Activated CD4-positive, alpha-beta memory T cell treated with anti-CD3 and anti-CD28 coated beads, Interleukin-2, amount 10 ng/mL, durations not matched to agents 7 days and 5 days (primary cell): ENCODE measurements at places on chromosomes 2 and 18.

DNA sequence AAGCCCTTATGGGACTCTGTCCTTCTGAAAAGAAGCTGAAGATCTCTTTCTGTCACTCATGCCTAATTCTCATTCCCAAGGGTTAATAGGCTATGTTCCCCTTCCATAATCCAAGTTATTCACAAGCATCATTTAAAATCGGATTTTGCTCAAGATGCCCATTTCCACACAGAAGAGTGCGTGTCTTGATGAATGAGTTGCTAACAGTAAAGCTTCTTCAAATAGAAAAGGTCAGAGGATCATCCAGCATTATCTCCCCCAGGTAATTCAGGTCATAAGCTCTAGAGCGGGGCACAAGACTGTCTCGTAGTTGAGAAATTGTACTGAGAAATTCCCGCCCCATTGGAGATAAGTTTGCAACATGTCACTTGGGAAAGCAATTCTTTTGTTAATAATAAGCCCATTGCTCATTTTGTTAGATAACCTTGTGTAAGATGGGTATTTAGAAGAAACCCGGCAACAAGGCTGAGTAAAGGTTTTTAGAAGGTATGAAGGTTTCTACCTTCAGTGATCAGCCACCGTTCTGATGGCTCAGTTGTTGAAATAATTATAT lies 290.7 kb upstream of the EPAS1 start:
- H3K36me3 ChIP-seq = peaks cover 3% of the 10 kb centered on the region
- H3K27me3 ChIP-seq = no peaks in the 10 kb centered on the region
- peaks cover 19% of the 10 kb centered on the region for H3K4me1 ChIP-seq

DNA sequence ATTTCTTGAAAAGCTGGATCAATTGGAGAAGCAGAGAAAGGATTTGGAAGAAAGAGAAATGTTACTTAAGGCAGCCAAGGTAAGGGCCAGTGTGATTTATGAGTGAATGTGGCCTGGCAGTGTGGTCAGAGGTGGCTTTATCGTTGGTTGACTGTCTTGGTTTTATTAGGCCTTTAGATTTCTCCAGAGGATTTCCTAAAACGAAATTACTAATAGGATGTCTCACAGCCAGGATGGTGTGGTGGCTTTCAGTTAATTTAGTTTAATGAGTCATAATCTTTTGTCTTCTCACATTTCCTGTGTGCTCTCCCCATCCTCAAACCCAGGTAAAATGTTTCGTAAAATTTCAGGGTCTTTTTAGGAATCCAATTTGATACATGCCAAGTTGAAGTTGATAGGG lies 100.8 kb downstream of the TAF4B start:
- H3K4me1 ChIP-seq = no peaks in the 10 kb centered on the region
- H3K27ac ChIP-seq = no peak overlapping the region
- no peak overlapping the region for H3K4me3 ChIP-seq
- no peaks in the 10 kb centered on the region for H3K27me3 ChIP-seq
- H3K36me3 ChIP-seq = peaks cover 4% of the 10 kb centered on the region

DNA sequence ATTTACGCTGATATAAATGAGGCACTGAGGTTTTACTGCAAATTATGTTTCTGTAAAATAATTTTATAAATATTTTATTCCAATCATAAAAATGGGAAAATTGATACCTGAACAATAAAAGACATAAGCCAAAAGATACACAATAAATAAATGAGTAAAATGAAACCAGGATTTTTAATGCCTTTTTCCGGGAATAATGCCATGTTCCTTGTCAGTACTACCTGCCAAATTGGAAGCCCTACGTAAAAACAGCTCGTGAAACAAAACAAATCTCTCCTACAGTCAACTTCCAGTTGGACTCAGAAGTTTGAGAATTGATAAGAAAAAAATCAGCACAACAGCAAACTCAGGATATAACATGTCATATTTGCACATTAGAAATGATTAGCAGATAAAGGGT lies 18.0 kb downstream of the GALNT3 start:
- H3K27ac ChIP-seq = no peak overlapping the region
- H3K27me3 ChIP-seq = no peaks in the 10 kb centered on the region
- H3K4me1 ChIP-seq = peaks cover 23% of the 10 kb centered on the region
- peaks cover 62% of the 10 kb centered on the region for H3K36me3 ChIP-seq

DNA sequence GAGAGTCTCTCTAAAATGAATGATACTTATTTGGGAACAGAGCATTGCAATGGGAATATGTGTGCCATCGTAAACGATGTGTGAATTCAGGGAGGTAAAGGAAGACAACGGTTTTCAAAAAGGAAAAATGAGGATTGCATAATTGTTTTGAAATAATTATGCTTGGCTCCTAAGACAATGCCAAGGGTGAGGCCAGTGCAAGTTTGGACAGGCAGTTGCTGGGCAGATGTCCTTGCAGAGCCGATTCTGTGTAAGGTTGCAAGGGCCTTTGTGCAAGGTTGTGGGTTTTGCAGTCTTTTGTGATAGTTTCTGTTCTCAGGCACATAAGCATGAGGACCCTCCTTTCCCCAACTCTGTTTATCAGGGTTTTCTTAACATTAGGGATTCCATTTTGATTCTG lies 70.0 kb upstream of the ZNF236 start:
- DNase-seq = no peak
- H3K4me1 ChIP-seq = no peaks in the 10 kb centered on the region
- no peak overlapping the region for H3K27ac ChIP-seq
- peaks cover 12% of the 10 kb centered on the region for H3K27me3 ChIP-seq
- H3K4me3 ChIP-seq = no peak overlapping the region
- H3K36me3 ChIP-seq = peaks cover 8% of the 10 kb centered on the region

DNA sequence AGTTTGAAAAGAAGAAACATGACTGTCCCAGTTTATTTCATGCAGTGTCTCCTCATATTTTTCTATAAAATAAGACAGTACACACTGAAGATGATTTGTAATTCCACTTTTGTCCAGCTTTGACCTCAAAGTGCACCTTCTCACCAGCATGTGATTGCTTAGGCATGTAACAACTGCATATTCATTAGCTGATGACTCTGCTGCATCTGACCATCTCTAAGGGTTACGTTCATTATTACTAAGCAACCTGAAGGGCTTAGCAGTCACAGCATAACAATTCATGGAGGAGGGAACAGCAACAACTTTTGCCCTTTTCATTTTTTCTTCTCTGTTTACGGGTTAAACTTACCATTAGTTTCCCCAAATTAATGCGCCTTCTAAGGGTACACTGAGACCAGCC lies 330.6 kb upstream of the PIK3C3 start:
- H3K4me1 ChIP-seq = no peaks in the 10 kb centered on the region
- no peaks in the 10 kb centered on the region for H3K36me3 ChIP-seq

DNA sequence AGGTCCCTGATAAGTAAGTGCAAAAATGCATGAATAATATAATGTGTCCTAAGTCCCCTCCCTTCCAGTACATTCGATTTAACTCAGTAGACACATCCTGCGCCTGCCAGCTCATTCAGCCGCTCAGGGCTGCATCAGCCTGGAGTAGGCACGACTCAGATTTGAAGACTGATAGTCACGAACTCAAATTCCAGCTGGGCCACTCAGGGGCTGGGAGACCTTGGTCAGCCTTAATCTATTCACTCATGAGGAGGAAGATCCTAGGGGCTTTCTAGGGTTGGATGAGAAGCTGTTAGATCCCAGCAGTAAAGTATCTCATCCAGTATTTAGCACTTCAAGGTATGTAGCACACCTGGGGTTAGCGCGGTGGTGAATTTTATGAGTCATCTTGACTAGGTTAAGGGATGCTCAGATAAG lies 98.9 kb upstream of the ODC1 start:
- no peak overlapping the region for H3K4me3 ChIP-seq
- H3K27me3 ChIP-seq = peaks cover 34% of the 10 kb centered on the region
- H3K36me3 ChIP-seq = no peaks in the 10 kb centered on the region
- no peak overlapping the region for H3K27ac ChIP-seq
- peaks cover 40% of the 10 kb centered on the region for H3K4me1 ChIP-seq

DNA sequence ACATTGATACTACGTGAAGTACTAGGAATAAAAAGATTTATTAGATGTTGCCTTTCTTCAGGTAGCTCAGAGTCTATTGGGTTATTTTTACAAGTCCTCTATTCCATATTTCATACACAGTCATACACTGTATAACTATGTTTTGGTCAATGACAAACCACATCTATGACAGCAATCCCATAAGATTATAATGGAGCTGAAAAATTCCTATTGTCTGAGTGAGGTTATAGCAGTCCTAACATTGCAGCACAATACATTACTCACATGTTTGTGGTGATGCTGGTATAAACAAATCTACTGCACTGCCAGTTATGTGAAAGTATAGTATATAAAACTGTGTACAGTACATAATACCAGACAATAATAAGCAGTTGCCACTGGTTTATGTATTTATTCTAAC lies 595.1 kb downstream of the MBD2 start:
- no peak overlapping the region for H3K4me3 ChIP-seq
- H3K4me1 ChIP-seq = no peaks in the 10 kb centered on the region
- H3K27ac ChIP-seq = no peak overlapping the region
- no peak for DNase-seq
- H3K36me3 ChIP-seq = no peaks in the 10 kb centered on the region

DNA sequence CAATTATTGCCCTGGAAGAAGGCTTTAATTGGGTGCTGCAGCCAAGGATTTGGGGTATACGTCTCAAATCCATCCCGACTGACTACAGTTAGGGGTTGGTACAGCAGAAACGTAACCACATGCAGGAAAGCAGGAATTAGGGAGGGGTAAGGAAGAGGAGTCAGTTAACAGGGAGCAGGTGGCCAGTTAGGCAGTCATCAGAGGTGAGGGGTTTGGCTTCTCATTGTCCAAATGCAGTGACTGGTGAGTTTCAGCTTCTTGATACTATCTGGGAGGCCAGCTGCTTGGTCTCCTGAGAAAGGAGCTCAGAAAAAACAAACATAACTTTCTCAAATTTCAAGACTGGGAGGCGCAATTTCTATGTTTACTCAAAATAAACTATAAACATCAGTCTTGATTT lies 38.8 kb upstream of the UBE2F start:
- peaks cover 6% of the 10 kb centered on the region for H3K36me3 ChIP-seq
- no peak overlapping the region for H3K4me3 ChIP-seq
- no peak for DNase-seq

DNA sequence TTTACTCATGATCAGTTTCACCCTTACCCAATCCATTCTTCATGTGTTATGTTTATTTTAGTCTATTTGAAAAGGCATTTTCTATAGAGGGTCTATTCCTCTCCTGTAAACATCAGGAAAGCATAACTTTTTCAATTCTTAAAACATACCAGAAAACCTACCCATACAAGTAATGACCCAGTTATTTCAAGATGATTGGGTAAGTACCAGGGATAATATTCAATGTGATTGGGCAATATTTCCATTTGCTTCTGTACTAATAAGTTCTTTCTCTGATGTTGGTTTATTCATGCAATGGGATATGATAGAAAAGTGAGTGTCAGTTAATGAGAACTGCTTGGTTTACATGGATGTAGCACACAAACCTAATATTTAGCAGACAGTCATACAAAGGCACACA lies 87.6 kb downstream of the CCBE1 start:
- H3K4me3 ChIP-seq = no peak overlapping the region
- H3K27ac ChIP-seq = no peak overlapping the region
- no peaks in the 10 kb centered on the region for H3K36me3 ChIP-seq
- no peak for DNase-seq
- H3K4me1 ChIP-seq = no peaks in the 10 kb centered on the region

DNA sequence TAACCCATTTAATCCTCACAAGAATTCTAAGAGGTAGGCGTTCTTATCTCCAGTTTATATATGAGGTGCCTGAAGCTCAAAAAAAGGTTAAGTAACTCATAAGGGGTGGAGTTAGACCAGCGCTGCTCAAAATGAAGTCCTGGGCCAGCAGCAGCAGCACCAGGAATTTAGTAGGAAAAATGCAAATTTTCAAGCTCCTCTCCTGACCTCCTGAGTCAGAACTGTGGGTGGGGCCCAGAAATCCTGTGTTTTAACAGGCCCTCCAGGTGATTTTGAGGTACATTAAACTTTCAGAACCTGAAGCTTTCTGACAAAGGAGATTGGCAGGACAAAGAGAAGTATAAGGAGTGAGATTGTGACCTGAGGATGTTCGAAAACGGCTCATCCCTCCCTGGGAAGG lies 66.0 kb upstream of the CCDC85A start:
- H3K36me3 ChIP-seq = no peaks in the 10 kb centered on the region
- no peak overlapping the region for H3K4me3 ChIP-seq
- no peak for DNase-seq
- no peak overlapping the region for H3K27ac ChIP-seq
- H3K27me3 ChIP-seq = no peaks in the 10 kb centered on the region

- peak; percentile 77 for DNase-seq
- H3K36me3 ChIP-seq = peaks cover 21% of the 10 kb centered on the region
- peaks cover 41% of the 10 kb centered on the region for H3K4me1 ChIP-seq
- H3K27me3 ChIP-seq = peaks cover 8% of the 10 kb centered on the region
- peak overlapping the region; percentile 93 for H3K27ac ChIP-seq
Measured at GRCh38 chr2:219277703-219278654, 1.2 kb upstream of the DNAJB2 start.

DNA sequence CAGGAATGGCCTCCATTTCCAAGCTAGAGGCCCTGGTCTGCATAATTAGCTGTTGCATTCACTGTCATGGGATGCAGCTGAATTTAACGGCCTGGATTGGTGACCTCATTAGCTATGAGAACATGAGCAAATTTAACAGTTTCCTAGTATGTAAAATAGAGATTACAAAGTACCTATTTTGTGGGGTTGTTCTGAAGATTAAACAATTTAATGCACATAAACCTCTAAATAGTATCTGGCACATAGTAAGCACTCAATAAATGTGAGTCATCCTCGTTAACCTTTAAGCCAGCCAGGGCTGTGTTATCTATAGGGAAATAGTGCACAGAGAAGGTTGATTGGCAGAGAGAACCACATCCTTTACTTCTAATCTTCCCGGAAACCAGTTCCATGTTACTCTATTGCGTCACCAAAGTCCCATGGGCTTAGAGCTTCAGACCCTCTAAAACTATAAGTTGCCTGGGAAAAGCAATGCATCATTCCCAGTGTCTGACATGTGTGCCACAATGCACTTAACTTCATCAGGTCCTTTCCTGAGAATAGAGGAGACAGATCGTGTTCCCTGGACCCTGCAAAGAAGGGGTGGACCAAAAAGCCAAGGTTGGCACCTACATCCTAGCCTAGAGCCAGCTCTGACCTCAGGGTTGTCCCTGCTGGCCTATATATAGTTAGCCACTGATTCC lies 196.5 kb downstream of the LNPK start:
- DNase-seq = no peak
- H3K4me3 ChIP-seq = no peak overlapping the region
- no peaks in the 10 kb centered on the region for H3K4me1 ChIP-seq
- no peaks in the 10 kb centered on the region for H3K36me3 ChIP-seq
- H3K27ac ChIP-seq = no peak overlapping the region
- H3K27me3 ChIP-seq = peaks cover 12% of the 10 kb centered on the region

DNA sequence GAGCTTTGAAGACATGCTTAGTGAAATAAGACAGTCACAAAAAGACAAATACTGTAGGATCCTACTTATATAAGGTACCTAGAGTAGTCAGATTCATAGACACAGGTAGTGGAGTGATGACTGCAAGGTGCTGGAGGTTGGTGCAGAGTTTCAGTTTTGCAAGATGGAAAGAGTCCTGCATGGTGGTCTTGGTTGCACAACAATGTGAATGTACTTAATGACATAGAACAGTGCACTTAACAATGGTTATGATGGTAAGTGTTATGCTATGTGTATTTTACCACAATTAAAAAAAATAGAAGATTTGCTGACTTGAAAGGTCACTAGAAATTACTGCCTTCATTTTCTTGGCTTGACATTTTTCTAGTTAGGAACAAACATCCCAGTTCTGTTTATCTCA lies 9.5 kb downstream of the CERS6 start:
- peaks cover 25% of the 10 kb centered on the region for H3K4me1 ChIP-seq
- H3K27ac ChIP-seq = no peak overlapping the region
- H3K4me3 ChIP-seq = no peak overlapping the region
